ENCODE measurements at places on chromosomes 12 and 14.

GRCh38 chr12:94560431-94561221, 89.7 kb downstream of the TMCC3 start:
- no peak for DNase-seq

DNA sequence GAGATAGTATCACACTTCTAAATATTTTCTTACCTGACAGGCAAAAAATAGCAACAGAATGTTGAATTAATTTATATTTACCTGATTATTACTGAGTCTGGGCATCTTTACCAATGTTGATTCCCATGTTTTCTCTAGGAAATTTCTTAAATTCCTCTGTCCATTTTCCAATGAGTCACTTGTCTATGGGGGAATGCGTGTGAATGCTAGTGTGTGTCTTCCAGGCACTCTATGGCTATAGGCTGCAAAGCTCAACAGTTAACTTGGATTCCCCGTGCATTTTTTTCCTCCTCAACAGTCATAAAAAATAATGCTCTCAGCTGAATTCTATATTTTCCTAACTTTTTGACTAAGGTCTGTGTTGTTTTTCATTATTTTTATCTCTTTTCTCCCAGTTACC, 1385.8 kb upstream of the FLRT2 start:
- peak; percentile 10 for DNase-seq

DNA sequence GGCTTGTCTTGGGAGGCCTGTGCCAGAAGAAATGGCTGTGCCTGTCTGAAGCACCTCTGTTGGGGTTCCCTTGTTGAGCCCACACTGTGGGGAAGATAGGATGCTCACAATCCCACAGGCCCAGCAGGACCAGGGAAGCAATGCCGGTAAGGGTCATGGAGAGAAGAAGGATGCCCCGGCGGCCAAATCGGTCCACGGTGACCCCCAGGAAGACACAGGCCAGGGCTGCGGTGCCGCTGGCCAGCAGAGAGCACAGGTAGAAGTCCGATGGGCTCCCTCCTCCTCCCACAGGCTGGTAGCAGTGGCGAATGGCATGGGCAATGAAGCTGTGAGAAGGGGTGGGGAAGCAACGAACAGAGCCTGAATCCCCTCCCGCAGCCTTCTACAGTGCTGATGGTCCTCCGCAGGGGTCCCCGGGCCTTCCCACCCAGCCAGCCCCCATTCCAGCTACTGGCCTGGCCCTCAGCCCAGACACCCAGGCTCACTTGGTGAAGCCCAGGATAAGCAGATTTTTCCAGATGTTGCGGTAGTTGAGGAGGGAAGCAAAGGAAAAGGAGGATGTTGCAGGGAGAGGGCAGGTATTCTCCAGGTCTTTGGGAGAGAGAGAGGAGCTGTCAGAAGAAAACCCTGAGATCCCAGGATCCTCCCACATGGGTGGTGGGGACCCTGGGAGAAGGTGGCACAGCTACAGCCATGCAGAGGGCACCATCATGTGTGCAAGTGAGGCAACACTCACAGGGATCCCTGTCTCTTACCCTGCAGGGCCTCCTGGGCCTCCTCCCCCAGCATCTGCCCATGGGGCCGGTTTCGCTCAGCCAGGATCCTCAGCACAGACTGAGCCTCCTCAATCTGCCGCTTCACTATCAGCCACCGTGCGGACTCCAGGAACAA, 5.0 kb downstream of the SLC22A17 start:
- DNase-seq: no peak

DNA sequence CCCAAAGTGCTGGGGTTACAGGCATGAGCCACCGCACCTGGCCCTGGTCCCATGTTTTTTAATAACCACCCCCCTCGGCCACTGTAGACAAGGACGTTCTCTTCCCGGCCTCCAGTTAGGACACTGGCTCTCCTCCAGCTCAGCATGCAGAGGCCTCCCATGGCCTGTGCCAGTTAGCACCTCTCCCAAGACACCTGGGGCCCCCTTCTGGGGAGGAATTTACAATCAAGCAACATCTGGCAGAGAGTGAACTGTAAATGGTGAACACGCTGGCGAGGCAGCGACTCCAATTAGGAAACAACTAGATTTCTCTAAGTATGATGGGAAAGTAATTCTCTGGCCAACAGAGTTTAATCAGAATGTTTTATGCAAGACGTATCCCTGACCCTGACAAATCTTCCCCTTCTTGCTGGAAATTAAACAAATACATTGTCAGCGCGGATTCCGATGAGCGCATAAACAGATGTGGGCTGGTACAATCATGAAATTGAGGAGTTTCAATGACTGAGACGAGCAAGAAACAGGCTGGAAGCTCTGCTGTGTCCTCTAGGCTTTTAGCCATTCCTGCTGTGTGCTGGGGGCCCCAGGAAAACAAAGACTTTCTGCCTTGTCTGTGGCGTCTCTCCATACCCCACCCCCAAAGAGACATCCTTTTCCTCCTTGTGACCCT, 61.7 kb upstream of the DLK1 start:
- no peak for DNase-seq

GRCh38 chr12:88951860-88952561, 371.7 kb upstream of the KITLG start:
- DNase-seq: no peak

DNA sequence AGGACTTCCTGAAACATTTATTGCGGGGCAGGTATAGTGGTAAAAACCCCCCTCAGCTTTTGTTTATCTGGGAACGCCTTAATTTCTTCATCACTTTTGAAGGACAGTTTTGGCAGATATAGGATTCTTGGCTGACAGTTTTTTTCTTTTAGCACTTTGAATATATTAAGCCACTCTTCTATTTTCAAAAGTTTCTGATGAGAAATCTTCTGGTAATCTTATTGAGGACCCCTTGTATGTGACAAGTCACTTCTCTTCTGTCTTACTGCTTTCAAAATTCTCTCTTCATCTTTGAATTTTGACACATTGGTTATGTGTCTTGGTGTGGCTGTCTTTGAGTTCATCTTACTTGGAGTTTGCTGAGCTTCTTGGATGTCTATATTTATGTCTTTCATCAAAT, 59.1 kb downstream of the ATP23 start:
- DNase-seq: no peak

- DNase-seq: no peak
Observed at GRCh38 chr14:87629788-87630187, 363.2 kb downstream of the GALC start.

GRCh38 chr12:5733916-5734315, 211.1 kb downstream of the ANO2 start:
- no peak for DNase-seq

Measured in amniotic stem cell (primary cell).